ENCODE measurements at places on chromosomes 3 and 15.

DNA sequence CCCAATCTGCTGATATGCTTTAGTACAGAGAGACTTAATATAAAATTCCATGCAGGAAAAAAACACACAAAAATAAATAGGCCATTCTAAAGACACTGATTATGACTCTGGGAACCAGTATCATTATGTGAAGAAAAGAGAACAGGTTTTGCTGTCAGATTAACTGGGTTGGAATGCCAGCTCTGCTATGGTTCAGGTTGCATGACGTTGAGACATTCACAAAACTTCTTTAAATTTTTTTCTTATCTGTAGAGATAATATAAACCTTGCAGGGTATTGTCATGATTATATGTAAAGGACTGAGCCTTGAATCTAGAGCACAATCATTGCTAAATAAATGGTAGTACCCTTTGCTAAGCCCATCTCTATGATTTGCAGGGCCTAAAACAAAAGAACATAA lies 86.0 kb downstream of the CPNE4 start:
- no peak for DNase-seq

GRCh38 chr3:33124638-33125037 lies 10.8 kb downstream of the CRTAP start:
- DNase-seq: no peak

- DNase-seq: no peak
Measured at GRCh38 chr3:81279481-81280379, 481.7 kb downstream of the GBE1 start.

- DNase-seq: no peak
Measured at GRCh38 chr15:57580866-57581265, 10.8 kb upstream of the MYZAP start.

GRCh38 chr3:71936681-71937080 lies 151.7 kb upstream of the PROK2 start:
- no peak for DNase-seq

- no peak for DNase-seq
Measured at GRCh38 chr3:149368674-149369497, 8.6 kb downstream of the TM4SF1 start.

DNA sequence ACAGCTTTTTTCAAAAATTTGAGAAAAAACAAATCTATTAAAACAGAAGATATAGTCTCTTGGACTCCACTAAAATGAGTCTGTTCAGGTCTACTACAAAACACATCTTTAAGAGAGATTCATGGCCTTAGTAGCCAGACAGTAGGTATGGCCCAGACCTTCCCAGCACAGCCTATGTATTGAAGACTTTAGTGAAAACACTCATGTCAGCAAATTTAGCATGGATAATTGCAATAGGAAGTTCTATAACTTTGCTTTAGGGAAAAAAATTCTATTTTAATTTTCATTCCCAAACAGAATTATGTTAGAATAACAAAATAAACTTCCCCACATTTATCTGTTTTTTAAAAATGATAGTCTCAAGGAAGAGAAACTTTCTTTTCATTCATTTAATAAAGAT lies 976.6 kb downstream of the FHIT start:
- DNase-seq: no peak

- no peak for DNase-seq
Measured at GRCh38 chr3:168123201-168124176, 27.8 kb upstream of the GOLIM4 start.

DNA sequence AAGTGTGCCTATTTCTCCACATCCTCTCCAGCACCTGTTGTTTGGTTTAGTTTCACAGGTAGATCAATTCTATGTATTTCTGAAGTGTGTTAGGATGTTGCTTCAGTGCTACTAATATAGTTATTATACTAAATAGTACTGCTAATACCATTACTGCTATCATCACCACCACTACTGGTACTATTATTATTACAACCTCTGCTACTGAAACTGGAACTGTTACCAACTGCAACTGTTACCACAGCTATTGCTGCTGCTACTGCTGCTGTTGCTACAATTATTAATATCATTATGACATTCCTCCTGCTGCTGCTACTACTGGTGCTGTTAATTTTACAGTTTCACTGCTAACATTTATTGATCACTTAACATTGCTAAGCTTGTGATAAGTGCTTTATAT lies 8.3 kb upstream of the LMOD3 start:
- DNase-seq: no peak
